ENCODE measurements at places on chromosomes 12 and 14.

- no peak for DNase-seq
Measured at GRCh38 chr12:95608252-95609033, 57.2 kb upstream of the USP44 start.

GRCh38 chr12:124692443-124692842, 125.0 kb upstream of the NCOR2 start:
- DNase-seq: no peak

DNA sequence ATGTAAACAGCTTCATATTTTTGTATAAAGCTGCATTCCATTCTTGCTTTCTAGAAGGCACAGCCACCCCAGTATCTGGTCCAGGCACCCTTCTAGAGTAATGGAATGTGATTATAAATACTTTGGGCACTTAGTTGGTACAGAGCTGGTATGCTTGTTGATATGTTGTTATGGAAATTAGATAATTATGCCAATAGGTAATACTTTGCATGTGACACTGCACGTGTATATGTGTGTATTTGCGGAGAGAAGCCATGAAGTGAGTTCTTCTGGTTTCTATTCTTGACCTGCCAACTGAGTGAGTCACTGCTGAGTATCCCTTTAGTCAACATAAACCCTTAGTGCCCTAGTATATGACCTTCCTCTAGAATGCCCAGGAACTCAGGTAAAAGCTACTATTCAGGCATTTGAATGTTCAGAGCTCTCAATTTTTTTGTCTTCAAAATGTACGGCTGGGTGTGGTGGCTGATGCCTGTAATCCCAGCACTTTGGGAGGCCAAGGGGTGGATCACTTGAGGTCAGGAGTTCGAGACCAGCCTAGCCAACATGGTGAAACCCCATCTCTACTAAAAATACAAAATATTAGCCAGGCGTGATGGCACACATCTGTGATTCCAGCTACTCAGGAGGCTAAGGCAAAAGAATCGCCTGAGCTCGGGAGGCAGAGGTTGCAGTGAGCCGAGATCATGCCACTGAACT, 6.2 kb upstream of the TCP11L2 start:
- DNase-seq: no peak

- DNase-seq: no peak
Measured at GRCh38 chr14:106605548-106606448, 1079.4 kb downstream of the TMEM121 start.

DNA sequence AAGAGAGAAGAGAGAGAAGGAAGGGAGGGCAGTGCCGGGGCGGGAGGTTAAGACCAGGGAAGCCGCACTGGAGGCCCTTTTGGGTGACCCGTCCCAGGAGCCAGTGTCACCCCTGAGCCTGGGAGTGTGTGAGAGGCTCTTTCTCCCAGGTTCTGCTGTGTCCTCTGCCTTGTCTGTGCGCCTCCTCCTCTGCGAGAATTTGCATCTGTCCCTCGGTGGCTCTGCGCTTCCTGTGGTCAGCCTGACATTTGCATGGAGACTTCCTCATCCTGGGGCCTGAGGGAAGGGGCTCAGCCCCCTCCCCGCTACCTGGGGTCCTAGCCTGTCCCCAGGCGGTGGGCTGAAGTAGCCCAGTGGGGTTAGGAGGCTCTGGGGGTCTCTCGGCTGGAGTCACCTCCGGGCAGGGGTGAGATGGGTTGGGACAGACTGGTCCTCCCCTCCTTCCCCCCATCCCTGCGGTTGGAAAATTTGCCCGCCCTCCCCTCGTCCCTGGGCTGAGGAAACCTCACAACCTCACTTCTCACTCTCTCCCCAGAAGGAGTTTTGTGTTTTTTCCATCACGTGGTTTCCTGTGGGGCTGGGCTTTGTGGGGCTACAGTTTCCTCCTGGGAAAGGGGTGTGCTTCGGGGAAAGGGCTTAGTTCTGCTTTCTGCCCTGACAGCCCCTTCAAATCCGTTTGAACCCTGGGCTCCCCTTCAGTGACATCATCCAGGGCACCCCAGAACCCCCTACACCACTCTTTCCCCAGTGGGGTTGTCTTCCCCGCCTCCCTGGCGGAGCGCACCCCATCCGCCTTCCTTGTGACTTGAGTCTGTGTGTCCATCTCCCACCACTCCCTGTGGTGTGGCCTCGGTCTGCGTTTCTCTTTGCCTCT, 2.5 kb downstream of the PTPN6 start:
- peak; percentile 90 for DNase-seq

DNA sequence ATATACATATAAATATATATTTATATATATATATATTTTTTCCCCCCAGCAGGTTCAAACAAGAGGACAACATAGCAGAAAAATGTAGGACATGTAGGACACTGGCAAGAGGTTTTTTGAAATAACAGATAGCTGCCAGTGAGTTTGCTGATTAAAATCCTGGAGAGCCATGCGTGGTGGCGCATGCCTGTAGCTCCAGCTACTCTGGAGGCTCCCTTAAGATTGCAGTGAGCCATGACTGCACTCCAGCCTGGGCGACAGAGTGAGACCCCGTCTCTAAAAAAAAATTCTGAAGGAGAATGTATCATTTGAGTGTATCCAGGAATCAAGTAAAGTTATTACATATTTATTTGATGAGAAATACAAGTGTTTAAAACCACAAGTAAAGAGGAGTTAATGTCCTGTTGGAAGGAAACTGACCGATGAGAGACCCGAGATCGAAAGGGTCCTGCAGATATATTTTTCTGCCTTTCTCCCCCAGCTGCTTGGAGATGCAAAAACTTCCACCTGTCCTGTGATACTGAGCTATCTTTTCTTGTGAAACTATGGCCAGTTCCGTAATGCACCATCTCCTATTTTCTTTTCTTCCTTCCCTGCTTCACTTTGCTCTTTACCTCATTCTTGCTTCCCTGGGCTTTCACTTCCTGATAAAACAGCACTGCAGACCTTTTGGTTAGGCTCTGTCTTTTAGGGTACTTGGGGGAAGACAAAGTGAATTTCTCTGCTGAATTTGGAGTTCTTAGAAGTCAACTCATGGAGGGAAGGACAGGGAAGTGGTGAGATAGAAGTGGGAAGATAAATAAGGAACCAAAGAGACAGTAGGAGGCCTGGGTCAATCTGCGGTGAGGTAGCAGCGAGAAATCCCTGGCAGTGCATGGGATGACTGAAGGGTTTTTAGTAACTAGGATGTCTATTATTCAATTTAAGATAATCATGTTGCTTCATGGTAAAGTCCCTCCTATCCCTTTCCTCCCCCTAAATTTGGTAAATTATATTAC, 41.2 kb upstream of the SLC2A13 start:
- no peak for DNase-seq
